Activated CD4-positive, alpha-beta memory T cell treated with anti-CD3 and anti-CD28 coated beads for 36 hours (primary cell): ENCODE measurements at places on chromosomes 6 and 20. TPM values are rescaled to one million over a fixed set of nuclear protein-coding genes. Genes with fewer than 3 reads are reported as not detected.

GRCh38 chr20:45783656-45784294, 7.9 kb downstream of the WFDC3 start:
- no peak for DNase-seq
- H3K27me3 ChIP-seq: no peaks in the 10 kb centered on the region
- H3K4me3 ChIP-seq: no peak overlapping the region
- no peaks in the 10 kb centered on the region for H3K36me3 ChIP-seq

DNA sequence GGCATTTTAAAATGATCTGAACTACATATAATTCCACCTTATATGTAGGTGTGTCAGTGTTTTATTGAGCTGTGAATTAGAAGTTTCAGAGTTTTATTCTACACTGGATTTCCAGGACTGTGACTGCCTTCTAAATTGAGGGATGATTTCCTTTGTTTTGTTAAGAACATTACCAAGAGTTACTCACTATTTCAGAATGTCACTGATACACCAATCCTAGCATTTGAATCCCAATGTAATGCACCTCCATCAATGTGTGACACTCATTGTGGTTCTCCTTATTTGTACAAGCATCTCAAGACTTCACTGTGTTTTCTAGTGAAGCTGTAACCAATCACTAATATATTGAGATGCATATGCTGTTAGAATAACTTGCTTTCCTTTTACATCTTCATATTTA, 86.8 kb downstream of the PLCB1 start:
- no peaks in the 10 kb centered on the region for H3K36me3 ChIP-seq
- no peak for DNase-seq
- H3K27me3 ChIP-seq: no peaks in the 10 kb centered on the region
- no peak overlapping the region for H3K27ac ChIP-seq

DNA sequence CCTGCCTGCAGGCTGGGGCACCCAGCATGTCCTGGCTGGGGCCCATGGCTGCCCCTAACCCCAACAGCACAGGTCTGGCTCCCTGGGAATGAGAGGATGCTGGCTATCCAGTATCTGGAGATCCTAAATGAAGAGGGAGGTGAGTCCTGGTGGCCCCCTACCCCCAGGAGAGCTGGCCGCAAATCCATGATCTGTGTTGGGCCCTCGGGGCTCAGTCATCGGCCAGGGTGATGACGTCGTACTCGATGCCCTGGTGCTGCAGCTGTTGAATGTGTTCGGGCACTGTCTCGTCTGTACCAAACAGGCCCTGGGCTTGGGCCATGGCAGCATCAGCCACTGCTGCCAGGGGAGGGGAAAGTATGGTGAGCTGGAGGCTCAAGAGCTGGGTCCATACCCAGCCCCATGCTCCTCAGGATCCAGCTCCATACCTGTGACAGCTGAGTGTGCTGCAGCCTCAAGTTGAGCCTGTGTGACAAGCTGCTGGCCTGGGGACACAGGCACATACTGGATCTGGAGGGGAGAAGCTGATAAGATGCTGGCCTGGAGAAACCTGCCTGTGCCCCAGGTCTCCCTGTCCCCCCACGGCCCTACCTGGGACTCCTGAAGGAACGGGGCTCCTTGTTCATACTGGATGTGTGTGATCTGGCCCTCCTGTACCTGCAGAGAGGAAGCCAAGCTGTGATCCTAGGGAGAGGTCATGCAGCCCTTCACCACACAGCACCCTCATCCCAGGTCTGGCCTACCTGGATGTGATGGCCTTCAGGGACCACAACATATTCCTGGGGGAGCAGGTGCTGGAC, 14.5 kb downstream of the PCIF1 start:
- no peak overlapping the region for H3K27ac ChIP-seq
- H3K36me3 ChIP-seq: peaks cover 43% of the 10 kb centered on the region
- no peak overlapping the region for H3K4me3 ChIP-seq

- no peaks in the 10 kb centered on the region for H3K36me3 ChIP-seq
- no peak overlapping the region for H3K4me3 ChIP-seq
- H3K4me1 ChIP-seq: peaks cover 7% of the 10 kb centered on the region
- H3K27me3 ChIP-seq: no peaks in the 10 kb centered on the region
- DNase-seq: no peak
Measured at GRCh38 chr20:23344336-23344735, 6.3 kb upstream of the NXT1 start.

GRCh38 chr6:16181439-16182297, 52.8 kb downstream of the MYLIP start:
- no peak for DNase-seq
- H3K36me3 ChIP-seq: peaks cover 5% of the 10 kb centered on the region
- H3K4me1 ChIP-seq: peaks cover 20% of the 10 kb centered on the region
- no peak overlapping the region for H3K27ac ChIP-seq

DNA sequence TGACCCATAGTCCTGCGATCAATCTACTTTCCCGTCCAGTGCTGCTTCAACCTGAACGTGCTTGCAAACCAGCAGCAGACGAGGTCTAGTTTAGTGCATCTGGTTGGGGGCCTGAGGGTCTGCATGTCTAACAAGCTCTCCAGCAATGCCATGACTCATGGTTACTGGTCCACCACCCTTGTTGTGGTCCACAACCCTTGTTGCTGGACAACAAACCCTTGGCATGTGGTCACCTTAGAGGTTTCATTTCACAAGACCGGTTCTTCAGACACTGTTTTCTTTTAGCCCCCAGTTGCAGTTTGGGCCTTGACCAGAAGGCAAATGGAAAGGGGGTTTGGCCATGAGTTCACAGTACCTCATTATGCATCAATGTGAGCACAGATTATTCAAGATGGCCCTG, 424.8 kb downstream of the QKI start:
- H3K4me1 ChIP-seq: no peaks in the 10 kb centered on the region
- no peak overlapping the region for H3K4me3 ChIP-seq
- DNase-seq: no peak
- H3K36me3 ChIP-seq: no peaks in the 10 kb centered on the region
- peaks cover 5% of the 10 kb centered on the region for H3K27me3 ChIP-seq

DDO gene
- total RNA-seq: not detected

MDFI gene
- not detected for total RNA-seq

MACROD2 gene
- not detected for total RNA-seq
